ENCODE measurements at places on chromosomes 5 and 9.

- DNase-seq, result no peak
Measured at GRCh38 chr5:167745868-167746267, 545.6 kb upstream of the WWC1 start.

GRCh38 chr9:110528645-110529044 lies 50.9 kb downstream of the SVEP1 start:
- no peak for DNase-seq

- DNase-seq, result no peak
Measured at GRCh38 chr5:65758546-65759144, 36.6 kb downstream of the NLN start.

GRCh38 chr5:174816858-174817257 lies 92.5 kb downstream of the MSX2 start:
- no peak for DNase-seq

DNA sequence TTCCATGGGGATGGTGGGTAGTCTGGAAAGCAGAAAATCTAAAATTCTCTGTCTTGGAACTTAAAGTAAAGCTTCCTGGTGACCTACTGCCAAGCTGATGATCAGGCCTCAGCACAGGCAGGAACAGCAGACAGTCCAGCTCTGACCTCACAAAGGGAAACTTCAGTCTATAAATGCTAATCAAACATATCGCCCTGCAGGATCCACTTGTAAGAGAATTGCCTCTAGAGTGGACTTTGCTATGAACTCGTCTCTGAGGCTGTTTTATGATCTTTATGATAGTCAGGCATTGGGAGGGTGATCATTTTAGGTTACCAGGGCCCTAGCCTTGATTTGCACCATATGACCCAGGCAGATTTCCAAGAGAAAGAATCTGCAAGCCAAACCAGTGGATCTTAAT lies 67.6 kb upstream of the SELENOP start:
- no peak for DNase-seq

Measured in fibroblast of skin of right quadriceps (primary cell).